ENCODE measurements at places on chromosomes 6 and 20.

- DNase-seq: no peak
Measured at GRCh38 chr6:116073765-116074440, 13.2 kb upstream of the FRK start.

DNA sequence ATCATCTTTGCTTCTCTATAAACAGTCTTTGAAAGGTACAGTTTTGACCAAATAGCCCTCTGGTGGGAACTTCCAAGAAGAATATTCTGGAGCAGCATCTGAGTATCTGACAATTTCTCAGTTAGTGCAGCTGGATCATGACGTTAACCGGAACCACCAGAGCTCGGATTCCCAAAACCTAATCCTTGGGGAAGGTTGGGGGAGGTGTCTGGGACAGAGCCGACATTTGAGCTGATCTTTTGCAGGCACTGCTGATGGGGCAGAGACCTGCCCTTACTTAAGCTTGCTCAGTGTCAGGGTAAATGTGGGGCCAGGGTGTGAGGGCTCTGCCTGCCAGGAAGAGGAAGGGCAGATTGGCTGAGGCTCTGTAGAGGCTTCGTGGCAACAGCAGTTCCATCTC is 416.6 kb downstream of the DHX35 start:
- no peak for DNase-seq

DNA sequence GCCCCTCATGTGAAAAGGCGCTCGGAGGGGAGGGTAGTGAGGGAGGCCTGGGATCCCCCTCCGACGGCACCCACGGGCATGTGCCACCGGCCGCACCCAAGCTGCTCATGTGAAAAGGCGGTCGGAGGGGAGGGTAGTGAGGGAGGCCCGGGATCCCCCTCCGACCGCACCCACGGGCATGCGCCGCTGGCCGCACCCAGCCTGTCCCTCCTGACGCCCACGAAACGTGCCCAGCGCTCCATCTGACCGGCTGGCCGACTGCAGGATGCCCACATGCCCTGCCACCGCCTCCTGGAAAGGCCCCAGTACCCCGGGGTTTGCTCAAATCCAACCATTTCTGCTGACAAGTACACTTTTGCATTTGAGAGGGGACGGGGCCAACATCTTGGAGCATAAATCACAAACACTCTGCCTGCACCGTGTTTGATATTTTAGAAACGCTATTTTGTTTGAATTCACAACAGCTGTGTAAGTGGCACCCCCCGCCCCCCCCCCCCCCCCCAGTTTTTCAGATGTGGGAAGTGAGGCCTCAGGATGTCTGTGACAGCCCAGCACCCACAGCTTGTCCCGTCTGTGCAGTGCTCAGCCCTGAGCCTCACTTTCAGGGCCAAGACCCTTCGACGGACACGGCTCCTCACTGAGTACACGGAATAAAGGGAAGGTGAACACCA is 34.1 kb downstream of the SLC2A4RG start:
- no peak for DNase-seq

DNA sequence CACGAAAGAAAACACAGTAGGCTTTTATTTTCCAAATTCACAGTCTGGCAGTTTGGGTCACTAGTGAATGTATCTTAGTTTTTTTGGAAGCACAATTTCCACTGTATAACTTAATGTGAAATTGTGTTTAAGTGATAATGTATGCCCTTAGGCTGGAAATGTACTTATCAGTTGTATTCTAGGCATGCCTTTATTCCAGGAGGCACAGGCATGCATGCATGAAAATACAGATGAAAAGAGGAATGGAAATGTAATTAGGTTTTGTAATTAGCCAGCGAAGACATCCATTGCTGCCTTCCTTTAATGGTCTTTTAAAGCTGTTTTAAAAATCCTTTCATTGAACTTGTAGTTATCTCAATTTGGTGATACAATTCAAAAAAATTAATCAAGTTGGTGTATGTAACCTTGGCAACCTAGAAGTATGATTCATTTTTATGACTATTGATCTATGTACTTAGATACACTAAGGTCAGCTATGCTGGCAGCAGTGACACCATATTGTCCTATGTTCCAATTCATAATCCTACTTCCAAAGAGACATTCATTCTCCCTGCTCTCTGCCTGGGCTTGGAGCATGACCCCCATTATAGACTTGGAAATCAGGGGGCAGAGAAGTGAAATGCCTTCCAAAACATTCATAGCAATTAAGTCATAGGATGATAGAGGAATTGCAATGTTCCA is 73.1 kb downstream of the SNAP25 start:
- no peak for DNase-seq

All from stimulated activated CD8-positive, alpha-beta memory T cell treated with anti-CD3 and anti-CD28 coated beads, Interleukin-7, amount 100 ng/mL, for 24 hours (primary cell).